ENCODE measurements at places on chromosomes 3 and 15.

DNA sequence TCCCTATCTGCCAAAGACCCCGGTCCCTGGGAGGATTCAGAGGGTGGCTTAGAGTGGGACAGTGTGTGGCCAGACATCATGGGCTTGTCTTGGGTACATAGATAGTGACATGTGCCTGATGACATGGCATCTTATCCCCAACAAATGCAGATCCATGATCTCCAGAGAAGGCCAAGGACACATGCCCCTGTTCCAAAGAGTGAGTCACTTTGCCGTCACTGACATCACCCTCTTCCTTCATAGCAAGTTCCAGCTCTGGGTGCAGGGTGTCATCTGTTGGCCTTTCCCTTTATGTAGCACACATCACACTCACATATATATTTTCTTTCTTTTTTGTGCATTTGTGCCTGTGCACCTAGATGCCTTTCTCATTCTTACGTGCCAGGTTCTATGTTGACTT is 350.5 kb downstream of the LRTM1 start:
- no peak for DNase-seq

DNA sequence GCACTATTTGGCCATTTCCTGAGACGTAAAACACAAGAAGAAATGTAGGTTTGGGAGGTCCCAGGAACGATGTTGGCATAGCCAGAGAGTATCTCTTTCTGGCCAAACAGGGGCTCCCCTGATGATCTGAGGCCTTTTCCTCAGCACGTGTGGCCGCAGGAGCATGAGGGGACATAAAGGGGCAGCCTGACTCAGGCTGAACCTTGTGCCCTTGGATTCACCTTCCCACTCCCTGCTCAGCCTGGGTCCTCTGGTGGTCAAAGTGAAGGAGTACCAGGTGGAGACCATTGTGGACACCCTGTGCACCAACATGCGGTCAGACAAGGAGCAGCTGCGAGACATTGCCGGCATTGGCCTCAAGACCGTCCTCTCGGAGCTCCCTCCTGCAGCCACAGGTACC is 10.6 kb downstream of the CAND2 start:
- DNase-seq, result no peak

GRCh38 chr3:172261054-172261453 is 187.2 kb downstream of the GHSR start:
- no peak for DNase-seq

DNA sequence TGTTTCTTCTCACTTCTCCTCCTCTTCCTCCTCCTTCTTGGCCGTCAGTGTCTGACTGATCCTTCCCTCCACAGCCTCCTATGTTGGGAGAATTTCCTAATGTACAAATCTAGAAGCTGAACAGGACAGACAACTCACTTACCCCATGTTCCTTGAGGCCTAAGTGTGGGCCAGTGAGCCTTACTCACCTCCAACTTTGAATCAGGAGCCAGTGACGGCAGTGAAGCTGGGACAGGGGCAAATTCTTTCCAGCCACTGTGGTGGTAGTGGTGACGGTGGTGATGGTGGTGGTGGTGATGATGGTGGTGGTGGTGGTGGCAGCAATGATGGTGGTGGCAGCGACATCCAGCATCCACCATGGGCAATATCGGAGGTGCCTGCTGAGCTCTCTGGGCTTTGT is 166.3 kb downstream of the FAM43A start:
- DNase-seq, result no peak

- DNase-seq, result no peak
These were observed 78.2 kb upstream of the VEPH1 start for GRCh38 chr3:157581371-157581770.
